ENCODE measurements at places on chromosomes 16 and 17.
A peak's percentile ranks its signal among the peaks of the same experiment; 100 is the strongest.

GRCh38 chr17:79877041-79877440, 37.8 kb upstream of the CBX4 start:
- no peak for DNase-seq

GRCh38 chr17:34895383-34895782, 65.9 kb downstream of the CCT6B start:
- no peak for DNase-seq

DNA sequence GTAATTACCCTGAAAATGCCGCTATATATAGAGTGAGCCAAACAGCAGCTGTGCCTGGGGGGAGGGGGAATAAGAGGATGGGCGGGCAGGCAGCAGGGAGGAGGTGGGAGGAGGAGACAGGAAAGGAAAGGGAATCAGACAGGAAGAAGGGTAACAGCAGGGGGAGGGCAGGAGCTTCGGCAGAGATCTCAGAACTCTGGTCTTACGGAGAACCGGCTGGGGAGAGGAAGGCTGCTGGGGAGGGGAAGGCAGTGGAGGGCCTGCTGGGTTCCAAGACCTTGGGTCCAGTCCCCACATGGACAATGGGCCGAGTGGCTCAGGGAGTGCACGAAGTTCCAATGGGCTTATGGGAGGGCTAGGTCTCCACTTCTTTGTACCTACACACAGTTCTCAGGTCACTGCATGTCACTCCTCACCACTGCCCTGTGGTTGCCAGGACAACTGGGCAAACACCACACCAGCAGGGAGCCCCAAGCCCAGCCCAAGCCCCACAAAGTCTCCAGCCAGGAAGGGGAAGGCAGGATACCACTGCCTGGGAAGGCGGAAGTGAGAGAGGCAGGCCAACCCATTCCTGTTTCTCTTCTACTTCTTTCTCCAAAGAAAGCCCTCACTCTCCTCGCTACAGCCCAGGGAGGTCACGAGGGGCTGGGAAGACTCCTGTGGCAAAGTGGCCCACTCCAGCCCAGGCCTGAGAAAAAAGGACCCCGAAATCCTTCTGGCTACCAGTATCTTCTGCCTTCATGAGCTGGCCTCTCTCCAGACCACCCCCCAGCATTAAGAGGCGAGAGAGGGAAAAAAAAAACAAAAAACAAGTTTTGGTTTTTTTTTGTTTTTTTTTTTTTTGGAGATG, 25.3 kb downstream of the G6PC3 start:
- peak; percentile 97 for DNase-seq

- DNase-seq, result no peak
Measured at GRCh38 chr16:27721531-27722181, 171.7 kb downstream of the KATNIP start.

DNA sequence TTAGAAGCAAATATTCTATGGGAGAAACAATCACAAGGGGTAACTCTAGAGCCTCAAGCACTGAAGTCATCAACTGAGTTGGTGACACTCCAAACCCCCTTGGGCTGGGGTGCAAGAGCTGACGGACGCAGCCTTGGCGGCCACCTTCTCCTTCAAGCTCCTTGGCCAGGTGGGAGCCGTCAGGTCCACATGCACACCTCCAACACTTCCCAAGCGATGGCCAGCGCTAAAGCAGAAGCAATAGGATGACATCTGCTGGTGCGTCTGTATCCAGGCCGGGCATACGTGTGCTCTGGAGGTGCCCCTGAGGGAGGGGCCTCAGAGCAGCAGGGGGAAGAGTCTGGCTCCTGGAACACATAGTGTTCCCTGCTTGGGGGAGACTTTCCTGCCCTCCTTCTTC, 12.2 kb upstream of the FOXJ1 start:
- no peak for DNase-seq

DNA sequence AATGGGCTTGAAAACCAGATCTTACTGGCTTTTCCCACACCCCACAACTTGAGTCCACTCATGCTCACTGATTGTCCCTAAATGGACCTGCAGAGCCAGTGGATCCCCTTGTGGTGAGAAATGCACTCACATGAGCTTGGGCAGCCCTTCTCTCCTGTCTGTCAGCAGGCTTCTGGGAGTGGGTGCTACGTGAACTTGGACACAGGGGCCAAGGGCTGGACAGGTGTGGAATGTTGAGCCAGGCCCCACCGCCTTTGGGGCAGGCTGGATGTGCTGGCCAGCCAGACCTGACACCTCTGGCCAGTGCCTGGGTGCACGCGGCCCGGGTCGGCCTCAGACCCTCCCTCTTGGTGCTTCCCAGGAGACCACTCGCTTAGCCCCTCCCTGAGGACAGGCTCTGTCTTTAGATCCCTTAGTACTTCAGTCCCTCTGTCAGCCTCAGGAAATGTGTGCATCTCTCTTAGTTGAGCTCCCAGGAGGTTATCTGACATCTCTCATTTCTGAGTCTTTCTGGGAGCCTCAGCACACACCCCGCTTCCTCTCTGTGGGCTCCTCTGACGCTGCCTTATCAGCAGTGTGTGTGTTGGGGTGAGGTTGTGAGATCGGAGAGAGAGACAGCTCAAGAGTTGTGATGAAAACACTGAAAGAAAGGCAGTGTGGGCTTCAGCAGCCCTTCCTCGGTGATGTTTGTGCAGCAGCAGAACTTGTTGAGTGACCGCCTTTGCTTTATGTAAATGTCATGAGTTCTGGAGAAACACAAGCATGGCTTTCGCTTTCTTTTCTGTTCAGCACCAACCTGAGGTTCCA, 117.0 kb downstream of the RAB11FIP4 start:
- peak; percentile 39 for DNase-seq

GRCh38 chr16:56478281-56479049, 27.1 kb downstream of the OGFOD1 start:
- no peak for DNase-seq

- no peak for DNase-seq
Measured at GRCh38 chr17:49452661-49453060, 38.0 kb upstream of the PHB1 start.

- no peak for DNase-seq
Measured at GRCh38 chr17:82957961-82958561, 118.2 kb upstream of the ZNF750 start.

DNA sequence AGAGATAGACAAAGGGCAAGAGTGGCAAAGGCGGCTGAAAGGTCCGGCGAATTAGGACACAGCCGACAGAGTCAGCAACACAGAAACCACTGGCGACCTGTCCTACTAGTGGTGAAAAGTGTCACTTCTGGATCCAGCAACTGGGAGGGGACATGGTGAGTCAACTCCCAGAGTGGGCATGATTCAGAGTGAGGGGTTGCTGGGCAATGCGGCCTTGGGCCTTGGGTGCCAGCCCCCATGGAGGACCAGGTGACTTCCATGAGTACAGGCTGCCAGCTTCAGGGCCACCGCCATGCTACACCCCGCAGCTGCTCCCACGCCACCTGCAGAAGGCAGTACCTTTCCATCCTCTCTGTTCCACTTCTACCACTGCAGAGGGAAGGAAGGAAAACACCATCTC, 110.6 kb downstream of the ZFHX3 start:
- DNase-seq, result no peak

GRCh38 chr16:88948781-88949490, 28.1 kb downstream of the CBFA2T3 start:
- no peak for DNase-seq

DNA sequence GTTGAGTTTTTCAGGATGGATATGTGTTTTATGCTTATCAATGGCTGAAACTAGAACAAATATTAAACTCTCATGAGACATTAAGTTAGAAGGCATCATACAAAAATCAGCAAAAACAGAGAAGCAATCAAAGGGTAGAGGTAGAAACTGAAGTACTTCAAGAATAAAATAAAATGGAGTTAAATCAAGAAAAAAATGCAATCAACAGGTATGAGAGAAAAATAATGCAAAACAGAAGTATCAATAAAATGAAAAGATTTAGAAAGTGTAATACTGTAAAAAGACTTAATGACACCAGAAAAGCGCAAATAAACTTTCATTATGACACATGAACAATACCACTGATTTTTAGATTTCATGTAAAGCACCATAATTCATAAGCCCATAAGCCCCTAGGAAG, 112.3 kb downstream of the SKAP1 start:
- no peak for DNase-seq

GRCh38 chr17:75181110-75181509, 1.6 kb downstream of the SUMO2 start:
- DNase-seq, result no peak

DNA sequence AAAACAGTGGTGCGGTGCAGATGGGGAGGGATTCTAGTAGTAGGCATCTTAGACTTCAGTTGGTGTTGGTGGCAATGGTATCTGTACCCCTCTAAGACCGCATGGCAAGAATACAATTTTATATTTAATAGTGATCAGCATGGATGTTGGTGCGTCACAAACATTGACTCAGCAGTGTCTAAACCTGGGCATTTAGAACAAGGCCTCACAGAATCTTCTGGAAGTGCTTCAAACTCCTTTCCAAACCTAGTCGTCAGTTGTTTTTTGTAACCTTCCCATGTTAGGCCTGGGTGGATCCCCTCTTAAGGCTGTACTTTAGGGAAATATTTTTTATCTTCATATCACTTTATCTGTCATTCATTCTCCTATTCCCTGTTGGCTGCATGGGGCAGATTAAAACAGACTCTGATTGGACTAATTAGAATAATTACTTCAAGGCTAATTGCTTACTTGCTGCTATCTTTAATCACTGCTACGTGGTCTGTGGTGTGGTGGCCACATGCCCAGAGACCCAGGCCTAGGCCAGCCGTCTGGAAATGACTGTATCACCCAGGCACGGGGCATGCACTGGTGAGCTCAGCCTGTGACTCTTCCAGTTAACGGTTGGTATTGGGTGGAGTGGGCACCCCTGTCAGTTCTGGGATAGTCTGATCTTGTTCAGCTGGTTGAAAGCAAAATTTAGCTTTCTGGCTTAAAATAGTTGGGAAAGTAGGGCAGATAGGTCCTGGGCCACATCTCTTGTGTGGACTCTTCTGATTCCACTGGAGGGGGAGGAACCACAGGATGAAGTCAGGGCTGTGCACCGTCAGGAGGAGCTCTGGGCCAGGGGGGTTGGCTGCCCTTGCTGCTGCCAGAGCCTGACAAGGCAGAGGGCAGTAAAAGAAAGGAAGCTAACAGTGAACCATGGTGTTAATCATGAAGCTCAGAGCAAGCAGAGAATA, 4.5 kb downstream of the ALKBH5 start:
- no peak for DNase-seq

DNA sequence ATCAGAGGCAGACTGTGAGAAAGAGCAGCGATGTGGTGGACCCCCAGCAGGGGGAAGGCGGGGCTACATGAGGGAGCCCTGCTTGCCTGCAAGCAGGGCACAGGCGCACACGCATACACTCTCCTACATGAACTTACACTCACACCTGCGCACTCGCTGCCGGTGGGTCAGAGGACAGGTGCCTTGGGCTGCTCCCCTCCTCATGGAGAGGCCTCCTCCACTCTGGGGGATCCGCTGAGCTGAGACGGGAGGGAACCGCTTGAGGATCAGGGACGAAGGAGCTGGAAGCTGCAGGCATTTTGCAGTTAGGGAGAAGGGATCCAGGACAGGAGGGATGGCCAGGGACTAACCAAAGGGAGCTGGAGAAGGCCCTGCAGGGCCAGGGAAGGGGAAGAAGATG, 14.2 kb downstream of the OSBPL7 start:
- no peak for DNase-seq

- DNase-seq, result no peak
Measured at GRCh38 chr17:72812823-72813222, 279.7 kb downstream of the SLC39A11 start.

- no peak for DNase-seq
Measured at GRCh38 chr16:22225060-22225459, 19.0 kb downstream of the EEF2K start.

DNA sequence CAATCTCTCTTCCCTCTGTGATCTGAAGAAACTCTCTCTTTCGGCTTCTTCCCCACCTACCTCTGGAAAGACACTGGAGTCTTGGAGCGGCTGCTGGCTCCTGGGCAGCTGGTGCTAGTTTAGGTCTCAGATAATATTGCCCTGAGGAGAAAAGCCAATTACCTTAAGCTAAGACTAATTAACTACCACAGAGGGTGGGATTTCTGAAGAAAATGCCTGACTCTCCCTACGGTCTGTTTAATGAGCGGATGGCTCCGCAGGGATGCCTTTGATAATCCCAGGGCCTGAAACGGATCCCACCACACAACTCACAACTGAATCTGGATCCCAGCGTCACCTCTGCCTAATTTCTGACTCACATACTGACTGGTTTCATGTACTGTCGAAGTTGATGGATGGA, 127.0 kb upstream of the NLRP1 start:
- no peak for DNase-seq

- peak; percentile 41 for DNase-seq
Measured at GRCh38 chr16:85611444-85612190, 1.5 kb upstream of the GSE1 start.

- no peak for DNase-seq
Measured at GRCh38 chr16:78706637-78707036, 607.2 kb downstream of the WWOX start.

DNA sequence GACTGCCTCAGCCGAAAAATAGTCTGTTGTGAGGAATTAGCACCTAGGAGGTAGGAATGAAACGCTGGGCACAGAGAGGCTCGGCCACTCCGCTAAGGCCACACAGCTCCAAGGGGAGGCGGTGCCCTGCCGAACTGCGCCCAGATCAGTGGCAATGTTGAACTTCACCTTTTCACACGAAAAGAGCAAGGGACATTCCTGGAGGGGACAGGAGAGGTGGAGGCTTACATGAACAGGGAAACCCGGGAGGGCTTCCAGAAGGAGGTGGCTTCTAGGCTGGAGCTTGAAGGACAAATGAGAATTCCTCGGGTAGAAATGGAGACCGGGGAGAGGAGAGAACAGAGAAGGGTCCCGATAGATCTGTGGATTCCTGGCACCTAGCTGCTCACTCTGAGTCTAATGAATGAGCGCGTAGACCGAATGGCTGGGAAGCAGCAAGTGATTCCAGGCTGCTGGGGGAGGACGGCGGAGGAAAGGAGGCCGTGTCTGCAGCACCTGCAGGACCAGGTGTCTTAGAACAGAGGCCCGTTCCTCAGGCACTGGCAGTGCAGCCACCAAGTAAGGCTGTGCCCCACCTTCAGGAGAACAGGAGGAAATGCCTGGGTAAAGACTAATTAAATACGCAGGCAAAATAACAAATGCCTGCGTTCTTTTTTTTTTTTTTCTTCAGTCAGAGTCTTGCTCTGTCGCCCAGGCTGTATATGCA, 722 bp upstream of the SLC38A10 start:
- DNase-seq, result peak; percentile 75

Data from Kasumi-1 (cell line).